T-helper 1 cell (primary cell): ENCODE measurements at places on chromosomes 12 and 14.

GRCh38 chr12:50203691-50204090 lies 36.5 kb upstream of the CERS5 start:
- no peak for DNase-seq

GRCh38 chr14:54700717-54701116 lies 133.8 kb downstream of the SAMD4A start:
- no peak for DNase-seq

DNA sequence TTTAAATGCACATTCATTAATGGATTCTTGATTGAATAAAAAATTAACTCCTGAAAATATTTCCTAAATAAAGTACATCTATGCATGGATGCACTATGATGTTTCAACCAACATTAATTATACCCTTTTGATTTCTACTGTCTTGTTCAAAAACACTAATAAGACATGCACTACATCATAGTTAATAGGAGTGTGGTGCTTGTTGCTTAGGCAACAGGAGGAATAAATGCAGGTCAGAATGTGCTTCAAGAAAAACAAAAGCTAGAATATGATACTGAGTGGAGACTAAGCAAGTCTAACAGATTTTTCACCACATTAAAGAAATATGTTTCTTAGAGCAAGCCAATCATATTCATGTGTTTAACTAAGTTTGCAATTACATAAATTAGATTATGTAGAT lies 495.8 kb upstream of the GARIN6 start:
- DNase-seq = no peak

DNA sequence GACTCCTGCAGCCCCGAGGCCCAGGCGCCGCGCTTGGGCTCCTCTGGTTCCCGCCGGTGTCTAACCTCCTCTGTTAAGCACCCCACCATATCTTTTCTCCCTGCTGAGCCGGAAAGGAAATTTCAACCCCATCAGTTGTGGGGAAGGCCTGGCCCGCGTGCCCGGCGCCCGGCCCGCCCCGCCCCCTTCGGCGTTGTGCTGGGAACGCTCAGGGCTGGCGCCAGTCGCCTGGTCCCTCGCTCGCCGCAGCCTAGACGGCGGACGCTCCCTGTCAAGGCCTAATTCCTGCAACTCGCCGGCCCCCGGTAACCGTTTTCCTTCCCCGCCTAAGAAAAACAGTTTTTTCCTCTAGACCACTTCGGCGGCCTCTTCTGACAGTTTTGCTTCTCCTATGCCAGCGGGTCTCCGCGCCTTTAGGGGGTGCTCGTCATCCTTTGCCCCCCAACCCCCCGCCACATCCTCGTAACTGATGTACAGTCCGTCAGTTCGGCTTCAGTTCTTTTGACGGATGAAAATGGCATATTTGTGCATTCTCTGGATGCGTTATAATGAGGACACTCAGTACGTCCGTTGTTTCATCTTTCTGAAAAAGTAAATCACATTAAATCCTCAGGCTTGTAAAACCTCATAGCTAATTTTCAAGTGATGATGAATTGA lies 506 bp upstream of the NAP1L1 start:
- DNase-seq = no peak

DNA sequence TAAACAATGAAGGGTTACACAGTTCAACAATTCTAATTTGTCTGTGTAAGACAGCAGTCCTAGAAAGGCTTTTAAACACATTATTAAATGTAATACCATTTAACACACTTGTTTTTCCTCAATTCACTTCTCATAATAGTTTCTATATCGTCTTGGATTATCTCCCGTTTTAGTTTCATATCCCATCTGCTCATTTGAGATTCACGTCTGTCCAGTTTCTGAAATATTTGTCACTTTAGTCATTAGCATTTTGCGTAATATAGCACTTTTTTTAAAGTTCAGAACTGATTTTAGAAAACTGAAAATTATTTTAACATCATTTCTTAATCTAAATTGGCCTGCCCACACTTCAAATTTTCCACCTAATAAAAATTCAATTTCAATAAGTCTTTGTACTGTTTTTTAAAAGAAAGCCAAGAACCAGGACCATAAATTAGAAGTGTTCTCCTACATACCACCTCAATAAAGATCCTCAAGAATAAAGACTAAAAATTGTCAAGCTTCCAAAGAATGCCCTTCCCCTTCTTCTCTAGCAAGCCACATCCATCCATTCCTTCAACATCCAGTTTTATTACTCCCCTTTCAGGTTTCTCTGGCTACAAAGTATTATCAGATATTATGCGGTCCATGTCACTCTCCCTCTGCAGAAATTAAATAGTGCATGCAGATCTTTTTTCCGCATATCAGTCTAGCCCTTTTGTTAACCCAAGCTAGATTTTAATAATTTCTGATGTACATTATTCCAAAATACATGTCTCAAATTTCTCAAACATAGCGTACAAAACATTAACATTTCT lies 11.9 kb downstream of the MED13L start:
- no peak for DNase-seq

DNA sequence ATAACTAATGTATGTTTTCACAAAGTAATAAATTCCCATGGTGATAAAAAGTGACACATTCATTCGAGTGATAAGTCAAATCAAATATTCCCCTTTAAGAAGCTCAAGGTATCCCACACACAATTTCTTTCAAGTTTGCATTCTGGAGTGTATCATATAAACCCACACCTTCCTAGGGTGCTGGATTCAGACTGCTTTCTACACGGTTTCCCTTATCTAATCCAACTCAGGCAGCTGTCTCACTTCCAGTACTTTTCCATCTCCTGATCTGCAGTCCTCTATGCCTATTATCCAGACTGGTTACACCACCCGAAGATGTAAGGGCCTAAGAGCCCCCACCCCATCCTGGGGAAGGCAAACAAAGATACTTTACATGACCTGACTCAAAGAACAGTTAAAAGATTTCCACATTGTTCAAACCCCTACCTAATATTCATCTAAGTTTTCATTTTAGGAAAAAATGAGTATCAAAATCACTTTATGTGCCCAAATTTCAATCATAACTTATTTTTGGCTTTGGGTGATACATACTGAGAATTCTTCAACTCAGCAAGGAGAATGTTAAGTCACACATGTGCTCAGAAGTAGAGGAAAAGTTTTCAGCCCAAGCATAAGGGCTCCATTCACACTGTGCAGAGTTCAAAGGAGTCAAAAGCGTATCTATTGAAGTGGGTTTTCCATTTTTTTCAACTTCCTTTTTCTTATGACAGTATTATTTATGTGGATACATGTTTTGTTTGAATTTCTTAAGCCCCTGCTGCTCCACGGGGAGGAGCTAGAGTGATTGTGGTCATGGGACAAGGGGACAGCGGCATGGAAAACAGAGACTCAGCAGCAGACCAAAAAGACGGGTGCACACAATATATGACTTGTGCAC lies 41.8 kb downstream of the CORO1C start:
- no peak for DNase-seq
